ENCODE measurements at places on chromosomes 1 and 21.

- DNase-seq = no peak
These were observed 124.3 kb downstream of the PGBD5 start for GRCh38 chr1:230301822-230302221.

DNA sequence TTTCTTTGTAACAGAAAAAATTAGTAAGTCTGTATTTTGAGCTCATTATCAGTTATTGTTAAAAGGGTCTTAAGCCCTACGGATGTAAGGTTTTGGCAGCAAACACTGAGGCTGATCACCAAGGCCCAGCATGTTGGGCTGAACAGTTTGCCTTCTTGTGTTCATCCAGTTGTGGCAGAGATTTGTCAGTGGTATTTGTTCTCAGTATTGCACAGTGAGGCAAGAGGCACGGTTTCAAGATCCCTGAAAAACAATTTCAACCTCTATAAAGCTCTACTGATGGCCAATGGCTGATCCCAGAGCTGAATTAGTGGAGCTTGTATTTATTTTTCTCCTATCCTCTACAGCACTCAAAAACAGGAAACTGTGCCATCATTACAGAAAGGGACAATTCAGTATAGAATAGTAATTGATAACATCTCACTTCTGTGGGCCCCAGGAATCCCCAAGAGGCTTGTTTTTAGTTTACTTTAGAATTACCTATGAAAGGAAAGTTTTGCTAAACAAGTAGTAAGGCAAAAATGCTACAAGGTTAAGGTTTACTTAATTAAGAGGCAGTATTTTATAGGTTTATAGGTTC, 191.8 kb upstream of the RAB4A start:
- DNase-seq = no peak

- no peak for DNase-seq
These were observed 965 bp downstream of the ABCA4 start for GRCh38 chr1:94119796-94120569.

- no peak for DNase-seq
These were observed 90.5 kb downstream of the CD247 start for GRCh38 chr1:167427848-167428247.

DNA sequence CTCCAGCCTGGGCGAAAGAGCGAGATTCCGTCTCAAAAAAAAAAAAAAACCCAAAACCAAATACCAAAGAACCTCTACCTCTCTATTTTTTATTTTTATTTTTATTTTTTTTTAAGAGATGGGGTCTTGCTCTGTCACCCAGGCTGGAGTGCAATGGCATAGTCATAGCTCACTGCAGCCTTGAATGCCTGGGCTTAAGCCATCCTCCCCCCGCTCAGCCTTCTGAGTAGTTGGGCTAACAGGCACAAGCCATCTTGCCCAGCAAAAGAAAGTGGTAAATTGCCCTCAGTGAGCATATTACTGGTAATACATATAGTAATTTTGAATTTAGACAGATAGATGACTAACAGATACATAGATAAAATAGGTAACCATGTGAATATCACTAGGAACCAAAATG, 77.4 kb downstream of the ASH1L start:
- DNase-seq = no peak

- no peak for DNase-seq
These were observed 12.3 kb downstream of the CHIT1 start for GRCh38 chr1:203217139-203217655.

DNA sequence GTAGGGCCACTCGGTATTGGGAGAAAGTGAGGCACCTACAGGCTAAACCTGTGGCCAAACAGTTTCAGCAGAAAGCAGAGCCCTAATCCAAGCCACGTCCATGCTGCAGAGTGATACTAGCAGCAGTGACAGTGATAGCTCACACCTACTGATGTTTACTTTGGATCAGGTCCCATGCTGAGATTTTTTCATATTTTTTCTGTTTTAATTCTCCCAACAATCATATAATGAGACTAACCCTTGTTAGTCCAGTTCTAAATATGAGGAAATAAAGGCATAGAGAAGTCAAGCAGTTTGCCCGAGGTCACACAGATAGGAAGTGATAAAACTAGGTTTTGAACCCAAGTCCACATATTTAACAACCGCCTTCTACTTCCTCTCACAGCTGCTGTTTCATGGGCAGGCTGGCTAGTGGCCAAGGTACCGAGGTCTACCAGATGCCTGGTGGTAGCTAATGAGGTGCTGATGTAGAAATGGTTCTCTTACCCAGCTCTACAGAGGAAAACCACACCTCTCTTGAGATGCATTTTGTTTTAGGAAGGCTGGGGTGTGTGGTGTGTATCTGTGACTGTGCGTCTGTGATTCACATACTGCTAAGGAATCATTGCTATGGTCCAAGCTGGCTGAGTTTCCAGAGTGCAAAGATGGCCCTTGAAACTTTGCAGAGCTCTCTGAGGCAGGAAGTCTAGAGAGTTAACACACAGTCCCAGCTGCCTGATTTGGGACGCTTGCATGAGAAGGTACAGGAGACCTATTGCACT, 80.3 kb upstream of the ARTN start:
- DNase-seq = no peak

GRCh38 chr1:153733970-153734369, 6.1 kb downstream of the INTS3 start:
- DNase-seq = no peak

- no peak for DNase-seq
These were observed 33.1 kb downstream of the DHCR24 start for GRCh38 chr1:54853793-54854370.

GRCh38 chr1:199546323-199546722, 481.2 kb upstream of the NR5A2 start:
- no peak for DNase-seq

DNA sequence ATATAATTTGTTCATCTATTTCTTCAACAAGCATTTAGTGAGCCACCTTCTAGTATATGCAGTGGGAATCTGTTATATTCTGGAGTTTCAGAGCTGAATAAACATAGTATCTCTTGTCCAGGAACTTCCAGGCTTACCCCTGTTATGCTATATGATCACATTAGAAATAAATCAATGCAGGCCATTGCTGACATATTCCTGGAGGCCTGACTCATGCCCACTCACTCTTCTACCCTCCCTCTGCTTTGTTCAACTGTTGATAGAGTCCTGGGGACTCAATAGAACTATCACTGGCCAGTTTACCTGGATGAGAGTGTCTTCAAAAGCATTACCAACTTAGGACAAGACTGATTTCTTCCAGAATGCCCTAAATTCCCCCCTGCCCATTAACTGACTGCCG, 29.3 kb upstream of the SRSF10 start:
- DNase-seq = no peak

DNA sequence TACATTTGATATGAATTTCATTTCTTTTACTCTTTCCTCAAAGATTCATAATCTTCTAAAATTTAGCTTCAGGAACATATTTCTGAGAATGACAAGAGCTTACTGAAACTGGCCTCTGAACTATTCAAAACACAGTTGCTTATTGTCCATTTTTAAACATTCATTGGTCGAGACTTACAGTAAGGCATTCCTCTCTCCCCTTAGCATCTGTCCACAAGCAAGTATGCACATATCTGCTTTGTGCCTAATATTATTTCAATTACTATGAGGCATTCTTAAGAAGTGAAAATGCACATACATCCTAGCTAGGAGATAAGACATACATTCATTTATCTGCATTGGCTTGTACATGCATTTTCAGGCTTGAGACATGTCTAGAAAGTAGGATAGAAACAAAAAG, 488.7 kb downstream of the PTBP2 start:
- no peak for DNase-seq

GRCh38 chr1:222370913-222371675, 176.8 kb downstream of the HHIPL2 start:
- no peak for DNase-seq

DNA sequence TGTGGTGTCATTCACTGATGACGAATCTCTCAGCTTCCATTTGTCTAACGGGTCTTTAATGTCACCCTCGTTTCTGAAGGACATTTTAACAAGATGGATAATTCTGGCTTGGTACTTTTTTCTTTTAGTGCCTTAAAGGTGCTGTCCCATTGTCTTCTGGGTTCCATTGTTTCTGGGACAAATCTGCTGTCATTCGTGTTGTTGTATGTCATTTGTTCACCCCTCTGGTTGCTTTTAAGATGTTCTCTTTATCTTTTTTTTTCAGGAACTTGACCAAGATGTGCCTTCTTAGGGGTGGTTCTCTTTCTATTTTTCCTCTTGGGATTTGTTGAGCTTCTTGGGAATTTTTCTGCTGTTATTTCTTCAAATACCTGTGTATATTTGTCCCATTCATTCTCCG, 14.0 kb upstream of the MMEL1 start:
- DNase-seq = no peak

DNA sequence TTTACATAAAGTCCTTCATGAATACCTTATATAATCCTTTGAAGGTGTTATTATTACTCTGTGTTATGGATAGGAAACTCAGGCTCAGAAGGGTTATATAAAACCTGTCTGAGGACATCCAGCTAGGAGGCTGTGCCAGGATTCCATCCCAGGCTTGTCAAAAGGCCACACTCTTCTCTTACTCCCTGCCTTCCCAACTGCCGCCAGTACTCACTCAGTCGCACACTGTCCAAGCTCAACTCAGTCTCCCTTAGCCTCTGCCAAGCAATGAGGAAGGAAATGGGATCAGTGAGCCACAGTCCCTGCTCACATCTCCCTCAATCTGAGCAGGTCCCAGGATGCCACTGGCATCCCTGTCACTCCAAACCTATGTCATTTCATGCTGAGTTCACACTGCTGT, 94.4 kb downstream of the NAV1 start:
- DNase-seq = no peak

GRCh38 chr1:94966033-94966432, 39.1 kb upstream of the CNN3 start:
- DNase-seq = no peak

GRCh38 chr1:17188889-17189631, 15.9 kb upstream of the PADI1 start:
- DNase-seq = no peak

- no peak for DNase-seq
These were observed 3.4 kb downstream of the CLEC20A start for GRCh38 chr1:178493301-178493741.

GRCh38 chr1:2804628-2805351, 3.3 kb upstream of the TTC34 start:
- no peak for DNase-seq

DNA sequence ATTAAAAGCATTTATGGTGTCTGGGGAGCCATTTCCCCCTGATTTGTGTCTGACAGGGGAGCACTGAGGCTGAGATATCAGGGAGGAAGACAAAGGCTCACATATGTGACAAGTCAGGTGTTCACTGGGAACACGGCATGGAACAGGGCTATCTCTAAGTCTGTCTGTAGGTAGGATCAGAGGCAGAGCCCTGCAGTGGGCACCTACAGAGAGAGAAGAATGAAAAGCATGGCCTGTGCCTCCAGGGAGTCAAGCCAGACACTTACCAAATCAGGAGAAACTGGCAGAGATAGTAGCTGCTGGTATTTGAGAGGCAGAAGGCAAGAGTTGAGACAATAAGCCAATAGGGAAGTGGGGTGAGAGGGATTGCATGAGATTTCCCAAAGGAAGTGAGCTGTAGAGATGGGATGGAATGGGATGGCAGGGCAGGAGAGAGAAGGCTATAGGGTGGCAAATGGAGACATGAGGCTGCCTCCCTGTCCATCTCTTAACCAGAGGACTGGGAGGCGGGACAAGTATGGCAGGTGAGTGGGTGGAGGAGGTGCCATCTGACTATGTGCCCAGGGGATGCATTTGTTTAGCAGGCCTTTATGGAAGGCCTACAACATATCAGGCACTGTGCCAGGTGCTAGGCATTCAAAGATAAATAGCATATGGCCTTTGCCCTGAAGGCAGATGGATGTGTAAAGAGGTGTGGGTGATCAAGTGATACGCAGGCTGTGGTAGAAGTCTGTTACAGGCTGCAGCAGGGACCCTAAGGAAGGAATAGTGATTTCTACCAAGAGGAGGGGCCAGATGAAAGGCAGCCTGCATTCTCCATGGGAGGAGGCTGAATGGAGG, 136.2 kb upstream of the IPO9 start:
- DNase-seq = no peak

Data from stimulated activated CD4-positive, alpha-beta T cell treated with anti-CD3 and anti-CD28 coated beads, Interleukin-1b, Interleukin-23, amount 100 ng/mL, for 48 hours (primary cell).